ENCODE measurements at places on chromosomes 13 and 19.
A peak's percentile ranks its signal among the peaks of the same experiment; 100 is the strongest.

DNA sequence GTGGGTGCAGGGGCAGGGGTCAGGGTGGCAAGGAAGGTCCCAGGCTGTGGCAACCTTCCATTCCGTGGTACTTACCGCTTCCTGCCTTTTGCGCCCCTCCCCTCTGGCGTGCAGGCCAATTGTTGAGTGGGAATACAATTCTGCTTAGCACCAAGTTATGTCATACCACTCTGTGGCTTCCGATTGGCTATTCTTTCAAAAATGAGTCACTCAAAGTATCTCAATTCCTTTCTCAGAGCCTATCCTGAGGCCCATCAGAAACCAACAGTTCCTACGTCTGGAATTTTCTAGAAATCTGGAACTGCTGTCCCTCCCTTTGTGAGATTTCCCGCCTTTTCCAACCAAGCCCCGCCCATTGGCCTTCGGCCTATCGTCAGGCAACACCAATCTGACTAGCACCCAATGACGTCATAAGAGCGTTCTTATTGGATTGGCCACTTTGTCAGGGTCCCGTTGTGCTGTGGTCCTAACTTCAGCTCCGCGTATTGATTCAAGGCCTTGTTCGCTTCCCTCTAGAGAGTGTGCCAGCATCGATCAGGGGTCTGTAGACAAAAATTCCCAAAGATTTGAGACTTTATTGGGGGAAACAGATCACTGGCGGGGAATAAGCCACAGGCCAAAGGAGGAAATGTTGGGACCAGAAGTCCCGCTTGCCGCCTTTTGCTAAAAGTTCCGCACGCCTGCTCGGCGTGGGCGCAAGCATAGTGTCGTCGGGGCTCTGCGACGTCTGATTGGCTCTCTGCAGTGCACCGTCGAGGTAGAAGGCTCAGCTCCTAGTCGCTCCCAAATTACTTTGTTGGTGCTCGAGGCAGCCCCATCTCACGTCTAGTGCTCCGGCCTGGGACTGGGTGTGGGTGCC lies 11.7 kb downstream of the NTN5 start:
- peak; percentile 62 for DNase-seq

- DNase-seq, result no peak
These were observed 9.6 kb downstream of the DGKH start for GRCh38 chr13:42057918-42058530.

- DNase-seq, result no peak
These were observed 460.0 kb downstream of the FOXO1 start for GRCh38 chr13:40206241-40207000.

GRCh38 chr13:58190577-58190976 lies 559.0 kb downstream of the PCDH17 start:
- DNase-seq, result no peak

DNA sequence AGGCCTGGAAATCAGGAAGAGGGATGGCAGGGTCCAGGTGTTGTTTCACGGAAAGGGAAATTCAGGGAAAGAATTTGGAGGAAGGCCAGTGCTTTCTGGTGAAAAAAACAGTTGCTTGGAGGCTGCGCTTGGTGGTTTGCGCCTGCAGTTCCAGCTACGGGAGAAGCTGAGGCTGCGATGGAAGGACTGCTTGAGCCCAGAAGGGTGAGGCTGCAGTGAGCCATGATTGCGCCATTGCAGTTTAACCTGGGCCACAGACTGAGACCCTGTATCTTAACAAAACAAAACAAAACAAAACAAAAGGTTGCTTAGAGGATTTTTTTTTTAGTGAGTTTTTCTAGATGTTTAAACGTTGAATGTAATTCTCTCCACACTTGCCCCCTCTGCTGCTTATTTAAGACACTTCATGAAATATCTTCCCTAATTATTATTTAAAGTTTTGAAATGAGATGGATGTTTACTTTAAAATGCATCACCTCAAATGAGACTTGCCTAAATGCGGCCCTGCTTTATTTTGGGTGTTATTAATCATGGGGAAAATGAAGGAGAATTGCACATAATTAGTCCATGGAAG lies 75.4 kb upstream of the TRPC4 start:
- no peak for DNase-seq

GRCh38 chr13:46580362-46580839 lies 27.4 kb downstream of the LRCH1 start:
- DNase-seq, result no peak

GRCh38 chr13:30147015-30147414 lies 160.3 kb downstream of the KATNAL1 start:
- DNase-seq, result no peak

GRCh38 chr13:58630794-58631193 lies 999.2 kb downstream of the PCDH17 start:
- no peak for DNase-seq

GRCh38 chr13:111178402-111178801 lies 63.3 kb downstream of the ARHGEF7 start:
- DNase-seq, result no peak

DNA sequence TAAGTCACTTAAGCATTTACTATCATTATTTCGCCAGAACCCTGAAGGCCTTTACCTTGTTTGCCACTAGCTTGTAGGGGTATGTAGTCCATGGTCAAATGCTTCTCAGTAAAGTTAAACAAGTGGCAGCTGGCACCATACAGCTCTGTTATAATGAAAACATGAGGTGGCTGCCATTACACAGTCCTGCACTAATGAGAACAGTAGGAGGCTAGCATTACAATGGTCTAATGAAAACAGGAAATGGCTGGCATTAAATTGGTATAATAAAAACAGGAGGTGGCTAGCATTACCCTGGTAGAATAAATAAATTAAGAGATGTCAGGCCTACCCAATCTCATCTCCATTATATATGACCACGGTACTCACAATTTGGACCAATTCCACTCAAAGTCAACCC lies 107.5 kb downstream of the PCDH17 start:
- no peak for DNase-seq

DNA sequence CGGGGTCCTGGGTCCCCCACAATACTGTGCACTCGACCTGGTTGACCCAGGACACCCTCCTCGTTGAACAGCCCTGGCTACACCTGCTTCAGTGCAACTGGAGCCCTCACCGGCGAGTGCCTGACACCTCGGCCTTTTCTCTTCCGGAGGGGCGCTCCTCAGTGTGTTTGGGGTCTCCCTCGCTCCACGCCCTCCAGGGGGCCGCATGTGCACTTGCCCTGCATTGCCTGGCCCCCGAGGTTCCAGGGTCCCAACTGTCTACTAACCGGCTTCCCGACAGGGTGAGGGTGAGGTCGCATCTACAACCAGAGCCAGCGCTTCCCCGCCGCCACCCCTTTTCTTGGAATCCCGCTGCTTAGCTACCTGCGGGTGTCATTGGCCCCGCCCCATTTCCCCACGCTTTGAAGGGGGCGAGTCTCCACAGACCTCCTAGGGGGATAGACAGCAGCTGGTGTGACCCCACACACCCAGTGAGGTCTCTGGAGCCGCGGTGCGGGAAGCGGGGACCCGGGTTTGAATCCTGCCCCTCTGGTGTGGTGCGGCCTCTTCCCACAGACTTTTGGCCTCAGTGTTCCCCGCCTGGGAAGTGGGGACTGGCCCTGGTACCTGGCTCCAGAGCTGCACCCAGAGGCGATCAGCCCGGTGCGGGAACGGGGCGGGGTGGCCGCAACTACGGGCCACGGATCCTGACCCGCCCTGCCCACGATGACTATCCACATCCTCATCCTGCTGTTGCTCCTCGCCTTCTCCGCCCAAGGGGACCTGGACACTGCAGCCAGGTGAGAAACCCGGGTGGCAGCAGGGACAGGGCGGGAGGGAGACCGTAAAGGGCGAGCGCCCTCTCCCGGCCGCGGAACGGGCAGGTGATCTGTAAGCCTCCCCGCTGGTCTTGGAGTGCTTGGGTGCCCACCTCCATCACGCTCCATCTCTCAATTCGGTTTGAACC lies at the start of gene ADM5:
Gene ADM5, plus strand, starts transcription at position 462 of the 946 bp plus-strand sequence. Its CDS starts 244 bp downstream, at position 706.
- peak; percentile 50 for DNase-seq

DNA sequence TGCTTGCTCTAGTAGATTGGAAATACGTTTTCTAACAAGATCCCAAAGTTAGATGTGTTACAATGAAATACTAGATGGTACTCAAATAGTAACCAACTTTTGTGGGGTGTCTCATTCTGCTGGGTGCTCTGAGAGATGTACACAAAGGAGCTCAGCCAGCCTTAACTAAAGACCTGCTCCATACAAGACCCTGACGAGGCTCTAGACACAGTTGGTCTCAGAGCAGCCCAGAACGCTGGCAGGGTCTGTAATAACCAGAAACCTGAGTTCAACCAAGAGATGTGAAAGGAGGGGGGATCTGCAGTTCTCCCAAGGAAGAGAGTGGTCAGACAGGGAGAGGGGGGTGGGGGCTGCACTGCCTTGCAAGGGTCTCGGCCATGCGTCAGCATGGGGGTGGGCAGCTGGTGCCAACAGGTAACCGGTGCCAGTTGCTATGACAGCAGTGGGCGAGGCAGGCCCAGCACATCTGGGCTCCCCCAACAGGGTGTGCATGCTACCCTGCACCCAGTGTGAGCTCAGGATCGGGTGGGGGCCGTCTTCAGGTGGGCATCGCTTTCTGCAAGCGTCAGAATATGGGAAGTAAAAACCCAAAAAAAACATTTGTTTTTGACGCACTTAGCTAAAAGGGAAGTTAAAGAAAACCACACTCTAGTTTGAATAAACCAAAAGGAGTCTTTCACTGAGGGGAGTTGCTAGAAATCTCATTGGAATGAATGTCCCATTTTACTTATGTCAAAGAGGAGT lies 68.0 kb upstream of the GPR183 start:
- DNase-seq, result no peak

DNA sequence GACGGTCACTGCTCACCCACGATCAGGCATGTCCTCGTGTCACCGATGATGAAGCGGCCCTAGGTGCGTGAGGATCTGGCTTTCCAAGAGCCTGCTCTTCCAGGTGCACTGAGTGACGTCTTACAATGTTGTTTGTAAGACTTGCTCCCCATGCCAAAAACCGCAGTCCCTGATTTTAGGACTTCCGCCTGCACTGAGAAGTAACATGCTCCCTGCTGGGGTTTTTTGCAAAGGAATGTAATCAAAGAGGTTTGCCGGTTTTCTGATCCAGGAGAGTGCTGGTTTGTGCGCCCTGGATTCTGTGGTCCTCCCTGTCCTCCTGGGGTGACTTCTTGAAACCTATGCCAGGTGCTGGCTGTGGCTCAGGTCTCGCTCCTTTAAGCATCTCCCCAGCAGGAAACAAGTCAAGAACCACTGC lies 38.8 kb downstream of the MYO9B start:
- DNase-seq, result no peak

- no peak for DNase-seq
These were observed 6.8 kb downstream of the TLE6 start for GRCh38 chr19:2984215-2984528.

- no peak for DNase-seq
These were observed 104.2 kb downstream of the TDRD3 start for GRCh38 chr13:60501236-60501635.

- DNase-seq, result no peak
These were observed 257.8 kb downstream of the ENOX1 start for GRCh38 chr13:43528992-43529391.

- DNase-seq, result no peak
These were observed 8.8 kb upstream of the SULT2B1 start for GRCh38 chr19:48543121-48543710.

DNA sequence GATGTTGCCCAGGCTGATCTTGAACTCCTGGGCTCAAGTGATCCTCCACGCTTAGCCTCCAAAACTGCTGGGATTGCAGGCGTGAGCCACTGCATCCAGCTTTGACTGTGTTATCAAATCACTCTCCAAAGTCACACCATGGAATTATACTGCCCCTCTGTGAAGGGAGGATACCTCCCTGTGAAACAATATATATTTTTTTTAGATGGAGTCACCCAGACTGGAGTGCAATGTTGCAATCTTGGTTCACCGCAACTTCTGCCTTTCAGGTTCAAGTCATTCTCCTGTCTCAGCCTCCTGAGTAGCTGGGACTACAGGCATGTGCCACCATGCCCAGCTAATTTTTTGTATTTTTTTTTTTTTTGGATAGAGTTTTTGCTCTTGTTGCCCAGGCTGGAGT lies 7.7 kb downstream of the TYK2 start:
- no peak for DNase-seq

DNA sequence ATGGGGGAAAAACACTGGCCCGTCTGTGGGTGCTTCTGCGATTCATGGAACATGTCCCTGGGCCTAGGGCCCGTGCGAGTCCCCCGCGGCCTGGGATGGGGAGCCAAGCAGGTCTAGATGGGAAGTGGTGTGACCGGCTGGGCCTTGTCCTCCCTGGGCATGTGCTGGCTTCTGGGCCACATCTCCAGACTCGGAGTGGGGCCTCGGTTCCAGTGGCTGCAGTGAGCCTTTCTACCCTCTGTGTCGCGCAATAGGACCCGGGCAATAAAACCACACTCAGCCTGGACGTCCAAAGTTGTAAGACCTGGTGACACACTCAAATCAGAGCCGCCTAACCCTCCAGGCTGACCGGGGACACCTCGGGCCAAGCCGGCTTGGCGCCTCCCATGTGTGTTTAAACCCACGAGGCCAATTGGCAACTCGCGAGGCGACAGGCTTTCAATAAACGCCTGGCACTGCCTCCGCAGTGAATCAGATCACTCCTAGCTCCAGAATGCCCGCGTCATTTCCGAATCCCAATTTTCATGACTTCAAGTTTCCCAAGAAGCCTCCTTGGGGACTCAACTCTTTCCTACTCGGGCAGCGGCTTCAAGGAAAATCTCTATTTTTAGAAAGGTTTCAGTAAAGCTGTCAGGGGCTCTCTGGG lies 57.3 kb downstream of the KLF2 start:
- DNase-seq, result no peak

DNA sequence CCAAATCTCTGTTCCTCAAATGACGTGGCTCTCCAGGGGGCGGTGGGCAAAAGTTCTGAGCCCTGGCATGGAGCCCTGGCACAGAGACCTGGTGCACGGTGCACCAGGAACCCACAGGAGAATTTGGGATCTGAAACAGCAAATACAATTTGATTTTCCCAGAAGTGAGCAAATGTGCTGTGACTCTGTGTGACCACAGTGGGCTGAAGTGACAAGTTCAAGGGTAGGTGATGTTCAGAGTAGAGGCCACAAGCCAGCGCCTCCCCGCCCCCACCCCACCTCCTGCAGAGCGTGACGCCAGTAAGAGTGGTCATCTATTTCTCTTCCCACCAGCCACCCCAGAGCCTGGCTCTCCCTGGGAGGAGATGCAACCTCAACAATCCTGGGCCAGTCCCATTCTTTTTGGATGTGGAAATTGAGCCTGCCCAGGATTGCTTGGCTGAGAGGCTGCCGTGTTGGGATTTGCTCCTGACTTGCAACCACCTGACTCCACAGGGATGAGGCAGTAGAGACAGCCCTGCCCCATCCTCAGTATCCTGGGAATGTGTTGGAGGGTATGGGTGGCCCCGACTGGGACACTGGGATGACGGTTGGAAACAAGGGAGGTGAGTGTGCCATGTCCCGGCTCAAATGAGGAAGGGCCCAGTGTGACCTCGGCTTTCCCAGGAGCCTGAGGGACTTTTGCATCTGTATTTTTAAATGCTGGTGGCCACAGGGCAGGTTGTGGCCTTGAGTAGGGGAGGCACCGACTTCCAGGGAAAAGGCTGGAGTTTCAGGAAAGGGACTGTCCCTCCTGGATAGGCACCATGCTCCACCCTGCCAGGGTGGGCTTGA lies 11.1 kb upstream of the BCL3 start:
- DNase-seq, result no peak

GRCh38 chr13:37995092-37995491 lies 125.5 kb upstream of the TRPC4 start:
- no peak for DNase-seq

- DNase-seq, result no peak
These were observed 255.9 kb downstream of the TBC1D4 start for GRCh38 chr13:75226092-75226491.

- DNase-seq, result peak; percentile 47
These were observed 11.3 kb downstream of the PRKCSH start for GRCh38 chr19:11446652-11447301.

GRCh38 chr19:40411125-40411842 lies 1.9 kb downstream of the PRX start:
- DNase-seq, result no peak
